ENCODE measurements at places on chromosomes 11 and 22.

- no peak for DNase-seq
Observed at GRCh38 chr11:61020551-61021235, 49.2 kb downstream of the CD6 start.

DNA sequence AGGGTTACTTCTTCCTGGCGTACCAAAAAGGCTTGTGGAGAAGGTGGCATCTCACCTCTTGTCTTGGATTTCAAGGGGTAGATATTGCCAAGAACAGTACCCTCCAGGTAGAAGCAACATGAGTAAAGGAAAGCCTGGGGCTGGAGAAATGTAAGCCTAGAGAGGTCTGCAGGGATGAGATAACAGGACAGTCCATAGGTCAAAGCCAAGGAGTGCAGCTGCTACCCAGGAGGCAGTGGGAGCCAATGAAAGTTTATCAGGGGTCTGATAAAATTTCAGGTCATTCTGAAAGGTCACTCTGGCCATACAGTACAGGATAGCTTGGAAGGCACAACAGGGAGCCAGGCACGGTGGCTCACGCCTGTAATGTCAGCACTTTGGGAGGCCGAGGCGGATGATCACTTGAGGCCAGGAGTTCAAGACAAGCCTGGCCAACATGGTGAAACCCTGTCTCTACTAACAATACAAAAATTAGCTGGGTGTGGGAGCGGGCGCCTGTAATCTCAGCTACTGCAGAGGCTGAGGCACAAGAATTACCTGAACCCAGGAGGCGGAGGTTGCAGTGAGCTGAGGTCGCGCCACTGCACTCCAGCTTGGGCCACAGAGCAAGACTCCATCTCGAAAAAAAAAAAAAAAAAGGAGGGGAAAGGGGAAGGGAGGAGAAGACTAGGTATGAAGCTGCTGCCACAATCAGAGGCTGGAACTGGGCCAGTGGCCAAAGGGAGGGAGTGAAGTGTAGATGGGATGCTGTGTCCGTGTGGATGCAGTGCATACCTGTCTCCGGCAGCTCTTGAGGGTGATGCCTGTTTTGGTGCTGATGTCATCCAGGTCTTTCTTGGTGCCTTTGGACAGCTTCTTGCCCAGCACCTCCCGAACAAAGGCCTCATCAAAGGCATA is 1.2 kb downstream of the FIBP start:
- no peak for DNase-seq

DNA sequence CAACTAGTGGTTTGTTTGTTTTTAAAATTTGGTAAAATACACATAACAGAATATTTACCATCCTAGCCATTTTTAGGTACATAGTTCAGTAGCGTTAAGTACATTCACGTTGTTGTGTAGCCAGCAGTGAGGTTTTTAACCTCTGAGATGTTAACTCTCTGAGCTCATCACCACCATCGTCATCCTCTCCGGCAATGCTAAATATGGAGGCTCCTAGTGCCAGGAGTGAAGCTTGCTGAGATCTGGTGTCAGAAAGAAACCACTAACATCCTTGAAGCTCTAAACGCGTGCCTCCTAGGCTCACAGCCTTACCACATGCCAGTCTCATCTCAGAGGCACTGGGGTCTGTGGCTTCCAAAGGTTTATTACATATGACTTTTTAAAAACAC is 330.2 kb upstream of the B3GAT1 start:
- no peak for DNase-seq

DNA sequence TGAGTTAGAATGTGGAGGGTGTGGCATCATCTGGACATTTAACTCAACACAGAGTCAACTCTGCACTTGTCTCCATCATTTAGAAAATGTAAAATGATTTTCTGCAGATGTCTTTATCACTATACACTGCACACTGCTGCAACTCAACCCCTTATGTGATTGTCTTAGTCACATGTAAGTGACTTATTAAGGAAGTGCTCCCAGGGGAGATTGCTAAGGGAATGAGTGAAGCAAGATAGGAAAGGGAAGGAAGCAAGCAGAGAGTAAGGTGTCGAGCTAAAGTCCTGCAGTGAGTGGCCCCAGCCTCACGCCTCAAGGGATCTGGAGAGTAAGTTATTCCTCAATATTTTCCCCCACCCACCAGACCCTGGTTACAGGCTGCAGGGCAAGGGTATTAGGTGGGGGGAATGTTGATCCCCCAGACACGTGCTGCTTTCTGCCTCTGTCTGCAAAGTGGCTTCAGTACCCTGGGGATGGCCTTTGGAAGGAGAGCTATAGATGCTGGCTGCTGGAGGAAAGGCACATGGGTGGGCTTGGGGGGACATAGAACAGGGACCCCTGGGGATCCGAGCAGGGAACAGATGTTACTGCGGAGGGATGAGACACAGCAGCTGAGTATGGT is 7.2 kb upstream of the CBX6 start:
- DNase-seq = no peak

GRCh38 chr11:60182541-60183330 is at the start of gene MS4A6A:
TSS of gene MS4A6A (minus strand) at chr11:60183083. CDS start at chr11:60181727, 1,356 bp downstream.
- DNase-seq = no peak
